ENCODE measurements at places on chromosomes 3 and 15. TPM values are rescaled to one million over a fixed set of nuclear protein-coding genes. Genes with fewer than 3 reads are reported as not detected.

PPIB gene
- 693 TPM for total RNA-seq

PLA2G4D gene
- total RNA-seq = not detected

SLC9A9 gene
- total RNA-seq = 0.17 TPM

PRSS50 gene
- total RNA-seq = not detected

- DNase-seq = no peak
These were observed 36.4 kb downstream of the CFAP100 start for GRCh38 chr3:126431103-126431534.

RBM5 gene
- total RNA-seq = 80.7 TPM

- no peak for DNase-seq
These were observed 39.4 kb upstream of the SNRK start for GRCh38 chr3:43246976-43247375.

DNA sequence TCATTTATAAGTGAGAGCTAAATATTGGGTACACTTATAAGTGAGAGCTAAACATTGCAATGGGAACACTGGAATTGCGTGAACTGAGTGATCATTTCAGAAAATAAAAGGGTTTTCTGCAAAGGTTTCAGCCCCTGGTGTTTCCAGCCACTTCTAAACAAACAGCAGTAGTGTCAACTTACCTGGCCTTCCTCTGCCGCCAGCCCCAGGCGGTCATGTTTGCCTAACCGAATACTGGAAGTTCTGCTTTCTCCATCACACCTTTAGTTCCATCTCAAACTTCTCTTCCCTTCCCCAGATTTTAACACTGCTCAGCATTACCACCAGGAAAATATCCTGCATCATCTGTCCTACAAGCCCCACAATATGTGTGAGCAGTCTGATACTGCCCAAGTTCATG, 58.6 kb downstream of the MRPL3 start:
- no peak for DNase-seq

MYNN gene
- total RNA-seq = 17.6 TPM

- DNase-seq = no peak
These were observed 57.4 kb downstream of the ETFA start for GRCh38 chr15:76253691-76254473.

SOX14 gene
- not detected for total RNA-seq

CHRNA7 gene
- 1.5 TPM for total RNA-seq

DNA sequence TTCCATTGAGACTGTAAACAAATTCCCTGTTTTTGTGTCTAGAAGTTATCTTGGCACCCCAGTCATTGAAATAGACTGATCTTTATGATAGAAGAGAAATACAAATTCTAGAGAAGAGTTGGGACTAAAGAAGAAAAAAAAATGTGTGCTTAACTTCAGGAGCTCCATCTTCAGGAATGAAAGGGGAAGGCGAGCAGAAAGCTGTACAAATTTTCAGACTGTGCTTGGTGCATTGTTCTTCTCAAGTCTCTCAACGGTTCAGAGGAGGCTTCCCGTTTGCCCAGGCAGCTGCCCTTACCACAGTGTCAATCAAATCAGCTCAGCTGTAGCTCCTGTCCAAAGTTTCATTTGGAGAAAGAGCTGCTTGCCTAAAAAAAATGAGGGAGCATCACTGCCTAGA, 41.7 kb downstream of the OXSM start:
- peak; percentile 48 for DNase-seq

DNA sequence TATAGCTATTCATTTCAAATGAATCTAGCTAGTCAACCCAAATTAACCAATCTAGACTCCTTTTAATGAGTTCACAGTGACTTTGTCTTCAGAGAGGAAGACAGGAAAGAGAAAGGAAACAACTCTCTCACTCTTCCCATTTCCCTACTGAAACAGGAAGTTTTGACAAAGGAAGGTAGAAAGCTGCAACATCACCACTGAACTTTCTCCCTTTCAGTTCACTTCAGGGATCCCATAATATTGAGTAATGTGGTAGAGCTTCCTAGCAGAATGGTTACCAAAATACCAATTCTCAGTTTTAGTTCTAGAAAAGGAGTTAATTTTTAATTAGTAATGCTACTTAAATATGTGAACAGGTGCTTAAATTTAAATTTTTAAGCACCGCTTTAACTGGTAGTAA, 7.5 kb downstream of the VPS13C start:
- no peak for DNase-seq

GRCh38 chr15:34951993-34952392, 17.5 kb downstream of the AQR start:
- DNase-seq = no peak

DNA sequence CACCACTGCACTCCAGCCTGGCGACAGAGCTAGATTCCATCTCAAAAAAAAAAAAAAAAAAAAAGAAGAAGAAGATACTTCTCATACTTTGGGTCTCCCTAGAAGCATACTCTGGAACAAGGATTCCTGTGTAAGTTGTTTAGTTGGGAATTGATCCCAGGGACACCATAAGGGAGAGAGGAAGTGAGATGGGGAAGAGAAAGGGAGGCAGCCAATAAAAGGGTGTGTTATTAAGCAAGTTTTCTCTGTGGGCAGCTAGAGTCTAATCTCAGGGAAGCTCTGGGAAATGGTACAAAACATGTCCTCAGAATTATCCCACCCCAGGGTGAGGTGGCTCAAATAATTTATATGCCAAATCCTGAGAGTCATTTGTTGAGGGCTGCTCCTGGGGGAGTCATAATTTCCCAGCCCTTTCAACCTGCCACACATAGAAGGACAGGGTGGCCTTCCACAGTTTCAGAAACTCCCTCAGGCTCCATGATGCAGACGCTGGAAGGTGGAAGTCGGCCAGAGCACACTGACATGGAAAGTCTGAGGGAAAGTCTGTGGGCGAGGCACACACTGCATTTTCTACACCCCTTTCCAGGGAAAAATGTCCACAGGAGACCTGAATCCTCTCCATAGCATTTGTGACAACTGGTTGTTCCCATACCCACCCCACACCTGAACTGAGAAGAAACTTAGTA, 86.4 kb upstream of the SLC4A7 start:
- no peak for DNase-seq

- DNase-seq = no peak
These were observed 132.6 kb upstream of the MEF2A start for GRCh38 chr15:99433026-99433756.

DNA sequence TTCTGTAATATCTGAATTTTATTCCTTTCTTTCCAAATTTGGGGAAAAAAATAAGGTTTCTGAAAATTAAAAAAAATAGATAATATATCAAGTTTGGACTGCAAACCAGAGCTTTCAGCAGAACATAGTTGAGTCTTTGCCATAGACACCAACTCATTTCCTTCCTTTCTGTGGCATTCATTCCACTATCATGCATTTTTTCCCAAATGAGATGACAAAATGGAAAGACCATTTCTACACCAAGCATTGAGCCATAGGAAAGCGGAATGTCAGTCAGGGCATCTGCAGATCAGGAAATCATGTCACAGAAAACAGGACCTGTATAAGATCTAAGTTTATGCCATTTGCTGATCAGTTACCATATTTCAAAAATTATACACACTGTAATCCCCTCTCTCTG, 333.3 kb upstream of the THBS1 start:
- DNase-seq = no peak

DNA sequence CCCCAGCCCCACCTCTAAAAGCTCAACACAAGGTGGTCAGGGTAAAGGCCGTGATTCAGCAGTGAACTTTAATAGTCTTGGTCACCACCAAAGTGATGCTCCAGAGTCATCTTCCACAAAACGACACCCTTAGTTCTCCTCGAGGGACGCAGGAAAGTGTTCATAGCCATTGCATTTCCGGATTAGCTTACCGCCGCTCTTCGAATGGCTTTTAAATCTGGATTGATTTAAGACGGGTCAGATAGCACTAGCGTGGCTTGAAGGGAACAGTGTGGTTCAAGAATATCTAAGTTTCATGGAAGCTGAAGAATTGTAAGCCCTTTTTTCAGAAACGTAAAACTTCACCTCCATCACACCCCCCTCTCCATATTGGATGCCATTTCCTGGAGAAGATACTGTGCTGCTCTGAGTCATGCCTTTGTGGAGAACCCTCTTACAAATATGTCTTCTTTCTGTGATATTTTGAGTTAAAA, 829 bp downstream of the RNF7 start:
- peak; percentile 6 for DNase-seq

ARHGEF26 gene
- 2.9 TPM for total RNA-seq

LRRC28 gene
- 15.0 TPM for total RNA-seq

GRCh38 chr15:83123529-83123928, 16.1 kb downstream of the TM6SF1 start:
- DNase-seq = no peak

DUOXA1 gene
- not detected for total RNA-seq

SLC12A6 gene
- 4.8 TPM for total RNA-seq

GRCh38 chr15:67824197-67824968, 926 bp upstream of the SKOR1 start:
- no peak for DNase-seq

- DNase-seq = no peak
These were observed 178.0 kb downstream of the PLCL2 start for GRCh38 chr3:17062736-17063135.

CNTN4 gene
- 0.14 TPM for total RNA-seq

HEG1 gene
- 19.6 TPM for total RNA-seq

- no peak for DNase-seq
These were observed 11.2 kb downstream of the ZXDC start for GRCh38 chr3:126464494-126464893.

DNA sequence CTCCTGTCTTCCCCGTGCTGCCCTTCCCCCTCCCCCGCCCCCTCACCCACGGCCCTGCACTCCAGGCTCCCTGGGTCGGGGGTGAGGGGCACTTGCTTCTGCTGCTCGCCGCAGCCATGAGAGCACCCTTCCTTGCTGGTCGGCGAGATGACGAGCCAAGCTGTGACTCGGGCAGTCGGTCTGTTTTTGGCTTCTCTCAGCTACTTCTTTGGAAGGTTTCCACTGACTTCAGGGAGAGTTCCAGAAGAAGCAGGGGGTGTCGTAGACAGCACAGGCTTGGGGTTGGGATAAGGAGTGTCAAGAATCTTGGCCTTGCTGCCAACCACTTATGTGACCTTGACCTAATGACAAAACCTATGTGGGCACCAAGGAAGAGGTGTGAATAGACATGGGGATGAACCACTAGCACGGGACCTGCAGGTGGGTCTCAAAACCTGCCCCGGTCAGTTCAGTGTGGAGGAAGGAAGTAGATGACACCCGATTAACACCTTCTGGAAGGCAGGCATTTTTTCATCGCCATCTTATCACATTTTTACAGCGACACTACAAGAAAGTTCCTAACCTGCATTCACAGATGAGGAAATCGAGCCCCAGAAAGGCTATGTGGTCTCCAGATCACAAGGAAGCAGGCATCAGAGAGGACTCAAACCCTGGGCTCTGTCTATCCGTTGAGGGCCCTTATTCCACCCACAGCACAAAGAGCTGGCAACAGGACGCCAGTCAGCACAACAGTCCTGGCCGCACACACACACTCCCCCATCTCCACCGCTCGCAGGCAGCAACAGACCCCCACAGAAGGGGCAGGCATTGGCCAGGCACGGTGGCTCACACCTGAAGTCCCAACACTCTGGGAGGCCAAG, 120.9 kb downstream of the LIPC start:
- no peak for DNase-seq

GRCh38 chr3:16309558-16309957, 44.5 kb downstream of the OXNAD1 start:
- DNase-seq = no peak

DNA sequence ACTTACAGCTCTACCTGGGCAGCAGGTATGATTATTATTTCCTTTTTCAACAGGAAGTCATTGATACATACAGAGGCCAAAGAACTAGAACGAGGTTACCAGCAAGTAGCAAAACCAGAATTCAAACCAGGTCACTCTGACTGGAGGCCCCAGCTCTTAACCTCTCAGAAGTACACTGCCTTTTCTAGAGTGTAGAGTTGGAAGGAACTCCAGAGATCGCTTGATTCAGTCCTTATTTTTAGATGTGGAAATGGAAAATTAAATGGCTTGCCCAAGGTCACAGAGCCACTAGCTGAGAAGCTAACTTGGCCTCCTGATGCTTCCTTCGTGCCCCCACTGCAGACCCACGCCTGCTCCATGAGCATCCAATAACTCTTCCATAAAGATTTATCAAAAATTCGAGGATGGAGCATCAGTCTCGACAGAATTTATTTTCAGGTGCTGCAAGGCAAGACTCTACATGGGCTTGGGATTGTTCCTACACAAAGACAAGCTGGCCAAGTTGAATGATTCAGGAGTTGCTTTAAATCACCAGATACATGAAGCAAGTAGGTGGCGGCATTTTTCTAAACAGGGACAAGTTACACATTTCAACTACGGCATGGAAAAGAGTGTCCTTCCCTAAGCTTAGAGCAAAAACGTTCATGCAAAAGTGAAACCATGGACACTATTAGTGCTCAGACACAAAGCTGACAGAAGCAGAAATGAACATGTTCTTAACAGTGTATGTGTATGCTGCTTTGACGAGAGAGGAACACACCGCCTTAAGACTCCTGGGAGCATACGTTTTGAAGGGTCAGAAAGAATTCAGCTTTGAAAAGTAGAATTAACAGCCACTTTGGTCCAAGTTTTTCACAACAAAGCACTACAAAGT, 235.7 kb downstream of the THRB start:
- DNase-seq = no peak

DNA sequence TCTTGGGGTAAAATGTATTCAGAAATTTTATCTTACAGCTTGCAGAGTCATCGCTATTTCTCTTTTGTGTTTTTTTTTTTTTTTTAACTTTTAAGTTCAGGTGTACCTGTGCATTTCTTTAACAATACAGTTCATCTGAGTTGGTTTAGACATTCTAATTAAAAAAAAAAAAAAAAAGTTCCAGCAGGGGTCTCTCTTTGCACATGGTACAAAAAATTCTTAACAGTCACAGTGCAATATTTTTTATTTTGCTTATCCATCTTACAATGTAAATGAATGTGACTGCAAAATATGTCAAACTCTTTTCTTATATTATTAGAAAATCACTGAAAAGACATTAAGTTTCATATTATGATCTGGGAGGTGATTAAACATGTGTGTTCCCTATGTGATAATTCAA, 47.5 kb upstream of the SLC9A9 start:
- no peak for DNase-seq

GRCh38 chr3:124883766-124884473, 3.2 kb downstream of the ITGB5 start:
- DNase-seq = no peak

GRCh38 chr15:100194996-100195395, 146.8 kb downstream of the ADAMTS17 start:
- no peak for DNase-seq

GRCh38 chr15:92891533-92892200, 8.5 kb upstream of the CHD2 start:
- no peak for DNase-seq

DNA sequence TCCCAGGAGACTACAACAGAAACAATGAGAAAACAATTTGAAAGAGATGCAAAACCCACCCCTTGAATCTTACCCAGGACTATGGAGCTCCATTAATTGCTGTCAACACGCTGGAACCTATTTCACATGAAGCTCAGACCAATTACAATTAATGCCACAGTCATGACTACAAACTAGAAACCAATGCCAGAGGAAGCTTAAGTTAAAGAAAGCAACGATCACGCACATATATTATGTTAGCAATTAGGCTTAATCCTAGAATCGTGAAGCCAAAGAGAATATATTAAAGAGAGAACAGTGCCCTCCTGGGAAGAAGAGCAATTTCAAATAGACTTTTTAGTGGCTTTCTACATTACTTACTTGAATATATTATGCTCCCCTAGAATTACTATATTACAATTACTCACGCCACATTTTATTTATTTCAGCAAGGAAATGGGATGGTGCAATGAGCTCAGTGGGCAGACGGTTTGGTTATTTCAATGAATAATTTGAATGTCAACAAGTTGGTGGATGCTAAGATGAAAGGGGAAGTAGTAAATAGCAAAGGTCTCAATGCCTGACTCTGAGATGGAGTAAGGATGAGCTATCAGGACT, 125.5 kb downstream of the GREM1 start:
- DNase-seq = no peak

GRCh38 chr3:38984110-38984509, 67.6 kb downstream of the SCN11A start:
- DNase-seq = no peak

Measured in epithelial cell of proximal tubule (primary cell).